ENCODE measurements at places on chromosomes 11 and 22.
A peak's percentile ranks its signal among the peaks of the same experiment; 100 is the strongest.

DNA sequence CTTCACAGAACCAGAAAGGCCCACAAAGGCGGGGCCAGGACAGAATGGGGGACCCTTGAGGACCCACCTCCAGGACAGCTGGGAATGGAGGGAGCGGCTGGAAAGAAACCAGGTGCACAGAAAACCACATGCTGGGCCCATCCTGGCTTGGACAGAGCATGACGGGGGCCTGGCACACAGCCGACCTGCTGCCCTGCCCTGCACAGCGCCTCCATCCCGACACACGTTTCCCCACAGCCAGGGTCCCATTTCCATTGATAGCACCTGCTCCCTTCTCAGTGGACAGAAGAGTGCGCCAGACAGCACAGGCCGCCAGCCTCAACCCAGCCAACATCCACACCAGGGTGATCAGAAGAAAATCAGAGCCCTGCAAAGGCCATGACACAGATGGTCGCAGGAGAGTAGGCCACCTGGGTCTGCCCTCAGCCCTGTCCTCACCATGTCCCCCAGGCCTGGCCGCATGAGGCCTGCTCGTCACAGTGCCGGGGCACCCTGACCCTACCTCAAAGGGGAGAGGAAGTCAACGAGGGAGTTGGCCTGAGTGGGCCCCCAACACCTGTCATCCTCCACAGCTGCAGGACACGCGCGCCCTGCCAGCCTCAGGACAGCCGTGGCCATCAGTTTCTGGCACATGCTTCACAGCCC is 28.1 kb downstream of the BRD1 start:
- DNase-seq, result no peak

- DNase-seq, result no peak
Observed at GRCh38 chr11:129578006-129578405, 202.4 kb downstream of the BARX2 start.

GRCh38 chr11:12889243-12889642 is 119.9 kb upstream of the RASSF10 start:
- no peak for DNase-seq

DNA sequence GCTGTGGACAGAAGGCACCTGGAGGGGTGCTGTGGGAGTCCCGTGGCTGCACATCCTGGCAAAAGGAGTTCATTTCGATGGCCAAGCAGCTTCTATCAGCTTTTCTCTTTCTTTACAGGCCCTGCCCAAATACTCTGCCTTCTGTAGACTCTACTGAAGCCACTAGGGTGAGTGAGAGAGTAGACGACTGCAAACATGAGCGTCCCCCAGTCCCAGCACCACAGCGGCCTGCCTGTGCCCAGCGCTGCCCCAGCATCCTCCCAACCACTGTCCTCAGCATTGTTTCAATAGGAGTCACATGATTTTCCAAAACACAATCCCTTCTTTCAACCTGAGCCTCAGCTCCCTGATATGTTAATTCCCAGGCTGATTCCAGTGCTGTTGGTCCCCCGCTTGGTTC is 110.0 kb downstream of the KIRREL3 start:
- no peak for DNase-seq

GRCh38 chr11:16607675-16608644 is 130.5 kb upstream of the C11orf58 start:
- no peak for DNase-seq

GRCh38 chr11:47177229-47177845 is 658 bp upstream of the ARFGAP2 start:
- DNase-seq, result peak; percentile 46
